Stimulated activated CD4-positive, alpha-beta T cell treated with anti-CD3 and anti-CD28 coated beads, TNF-alpha, amount 100 ng/mL, for 24 hours (primary cell): ENCODE measurements at places on chromosomes 2 and 18.

- no peak for DNase-seq
These were observed 504.7 kb downstream of the KCNJ3 start for GRCh38 chr2:155203178-155203577.

DNA sequence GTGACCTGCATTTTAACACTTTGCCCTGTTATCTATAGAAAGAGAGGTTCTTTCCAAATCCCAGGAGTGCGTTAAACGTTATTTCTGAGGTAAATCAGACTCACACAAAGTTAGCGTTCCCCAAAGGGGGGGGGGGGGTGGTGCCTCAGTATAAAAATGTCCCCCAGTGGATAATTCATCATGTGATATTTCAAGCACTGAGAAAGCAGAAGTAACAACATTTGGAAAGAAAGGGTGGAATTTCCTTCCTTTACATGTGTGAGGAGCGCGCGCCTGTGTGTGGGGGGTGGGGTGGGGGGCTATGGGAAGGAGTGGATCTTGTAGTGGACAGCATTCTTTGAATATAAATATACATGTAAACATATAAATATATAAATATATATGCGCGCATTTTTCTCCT lies 630.9 kb downstream of the NYAP2 start:
- no peak for DNase-seq

DNA sequence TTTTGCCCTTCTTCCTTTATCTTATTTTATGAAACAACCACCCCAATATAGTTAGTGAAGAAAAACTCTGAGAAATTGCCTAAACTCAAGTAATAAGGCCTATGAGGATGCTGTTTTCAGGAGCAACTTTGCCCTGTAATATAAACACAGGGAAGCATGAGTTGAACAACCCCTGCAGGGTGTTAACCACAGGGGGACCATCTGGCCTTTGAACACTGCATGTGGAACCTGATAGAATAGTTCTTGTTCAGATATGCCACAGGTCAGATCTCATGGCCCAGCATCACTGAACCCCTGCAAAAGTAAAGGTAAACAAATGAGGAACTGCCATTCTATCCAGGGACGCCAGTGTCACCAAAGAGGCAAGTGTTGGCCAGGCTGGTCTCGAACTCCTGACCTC lies 82.6 kb downstream of the MAPK4 start:
- no peak for DNase-seq

DNA sequence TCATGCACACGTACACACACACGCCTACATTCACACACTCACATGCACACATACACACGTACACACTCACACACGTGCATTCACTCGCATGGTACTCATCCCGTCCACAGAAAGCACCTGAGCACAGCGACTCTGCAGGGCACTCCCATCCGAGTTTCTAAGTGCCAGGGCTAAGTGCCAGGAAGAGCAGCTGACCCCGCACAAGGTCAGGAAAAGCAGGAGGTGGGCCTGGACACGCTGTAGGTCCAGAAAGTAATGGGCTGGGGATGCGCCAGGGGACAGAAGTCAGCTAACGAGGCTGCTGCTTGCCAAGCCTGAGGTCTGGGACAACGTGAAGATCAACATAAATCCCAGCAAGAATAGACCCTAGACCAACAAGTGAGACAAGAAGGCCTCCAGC lies 15.8 kb downstream of the ADI1 start:
- no peak for DNase-seq

GRCh38 chr2:38131676-38132075 lies 55.7 kb upstream of the CYP1B1 start:
- DNase-seq = no peak

- no peak for DNase-seq
These were observed 68.5 kb downstream of the SFXN5 start for GRCh38 chr2:73003027-73003426.

DNA sequence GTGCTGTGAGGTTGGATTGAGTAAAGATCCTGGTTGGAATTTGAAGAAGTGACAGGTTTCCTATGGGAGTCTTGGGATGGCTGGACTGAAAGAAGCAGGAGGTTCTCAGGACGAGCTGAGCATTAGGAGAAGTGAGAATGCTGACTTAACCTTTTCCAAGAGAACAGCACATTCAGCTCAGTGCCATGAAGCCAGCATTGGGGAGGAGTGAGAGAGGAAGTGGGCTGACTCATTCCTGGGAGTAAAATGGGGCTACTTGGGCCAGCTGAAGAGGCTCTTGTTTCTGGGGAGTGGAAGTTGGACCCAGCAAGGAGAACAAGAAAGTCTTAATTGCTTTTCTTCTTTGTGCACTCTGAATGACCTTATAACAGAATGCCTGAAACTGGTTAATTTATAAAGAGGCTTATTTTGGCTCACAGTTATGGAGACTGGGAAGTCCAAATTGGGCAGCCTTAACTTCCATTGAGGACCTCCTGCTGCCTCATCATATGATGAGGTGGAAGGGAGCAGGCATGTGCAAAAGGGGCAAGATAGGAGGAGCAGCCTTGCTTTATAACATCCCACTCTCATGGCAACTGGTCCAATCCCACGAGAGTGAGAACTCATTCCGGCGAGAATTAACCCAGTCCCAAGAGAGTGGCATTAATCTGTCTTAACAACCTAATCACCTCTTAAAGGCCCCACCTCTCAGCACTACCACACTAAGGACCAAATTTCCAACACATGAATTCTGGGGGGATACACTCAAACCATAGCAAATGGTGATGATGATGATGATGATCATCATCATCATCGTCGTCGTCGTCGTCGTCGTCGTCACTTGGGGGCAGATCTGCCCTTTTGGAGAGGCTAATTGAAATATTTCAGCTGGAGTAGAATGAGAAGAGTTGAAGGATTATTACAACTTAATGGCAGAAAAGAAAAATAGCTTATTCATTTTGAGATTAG lies 26.1 kb downstream of the DGUOK start:
- no peak for DNase-seq

DNA sequence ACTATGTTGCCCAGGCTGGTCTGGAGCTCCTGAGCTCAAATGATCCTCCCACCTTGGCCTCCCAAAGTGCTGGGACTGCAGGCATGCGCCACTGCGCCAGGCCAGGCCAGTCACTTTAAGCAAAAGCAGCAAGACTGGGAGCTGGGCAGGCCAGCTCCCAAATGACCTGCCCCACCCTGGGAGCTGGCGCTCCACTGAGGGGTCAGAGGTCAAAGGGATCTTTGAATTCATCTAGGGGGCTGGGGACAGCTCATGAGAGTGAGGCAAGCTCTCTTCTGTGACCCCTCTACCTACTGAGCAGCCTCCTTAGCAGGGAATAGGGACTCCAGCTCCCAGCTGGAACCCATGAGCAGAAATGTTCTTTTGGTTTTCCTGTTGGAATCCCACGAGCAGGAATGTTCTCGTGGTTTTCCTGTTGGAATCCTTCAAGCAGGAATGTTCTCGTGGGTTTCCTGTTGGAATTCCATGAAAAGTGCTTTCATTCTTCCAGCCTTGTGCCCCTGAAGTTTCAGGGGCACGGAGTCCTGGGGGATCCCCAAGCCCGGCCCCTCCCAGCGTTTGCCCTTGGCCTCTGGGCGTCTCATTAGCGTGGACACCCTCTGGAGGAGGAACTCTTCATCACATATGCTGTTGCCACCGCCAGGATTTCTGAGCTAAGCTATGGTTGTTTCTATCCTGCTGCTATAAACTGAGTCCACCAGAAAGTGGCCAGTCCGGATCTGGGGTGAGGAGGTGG lies 162.0 kb upstream of the HAAO start:
- DNase-seq = no peak

DNA sequence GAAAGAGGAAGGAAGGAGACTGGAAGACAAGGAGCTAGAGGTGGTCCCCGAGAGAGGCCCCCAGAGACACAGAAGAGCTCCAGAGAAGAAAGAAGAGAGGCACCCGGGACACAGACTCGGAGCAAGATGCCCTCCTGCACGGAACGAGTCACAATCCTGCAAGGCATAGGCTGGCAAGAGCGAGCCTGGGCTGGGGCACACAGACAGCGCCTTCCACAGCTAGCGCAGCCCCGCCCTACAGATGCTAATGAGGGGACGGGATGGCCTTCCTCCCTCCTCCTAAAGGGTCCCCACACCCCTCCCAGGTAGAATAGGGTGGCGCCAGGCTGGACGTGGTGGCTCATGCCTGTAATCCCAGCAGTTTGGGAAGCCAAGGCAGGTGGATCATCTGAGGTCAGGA lies 19.8 kb upstream of the GPR17 start:
- DNase-seq = no peak
